ENCODE measurements at places on chromosomes 5 and 9. TPM values are rescaled to one million over a fixed set of nuclear protein-coding genes. Genes with fewer than 3 reads are reported as not detected.

DNA sequence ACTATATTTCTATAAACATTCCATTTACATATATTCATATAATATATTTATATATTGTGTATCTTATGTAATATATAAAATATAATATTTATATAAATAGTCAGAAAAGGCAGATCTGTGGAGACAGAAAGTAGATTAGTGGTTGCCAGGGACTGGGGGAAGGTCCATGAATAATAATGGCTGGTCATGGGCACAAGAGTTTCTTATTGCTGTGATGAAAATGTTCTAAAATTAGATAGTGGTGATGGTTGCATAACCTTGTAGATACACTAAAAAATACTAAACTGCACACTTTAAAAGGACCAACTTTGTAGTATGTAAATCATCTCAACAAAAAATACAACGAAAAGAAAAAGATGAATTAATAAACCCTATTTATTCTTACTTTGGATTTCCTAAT is 47.3 kb downstream of the NUP155 start:
- no peak overlapping the region for H3K27ac ChIP-seq
- no peak overlapping the region for H3K4me3 ChIP-seq
- peaks cover 6% of the 10 kb centered on the region for H3K36me3 ChIP-seq
- no peak for DNase-seq

DNA sequence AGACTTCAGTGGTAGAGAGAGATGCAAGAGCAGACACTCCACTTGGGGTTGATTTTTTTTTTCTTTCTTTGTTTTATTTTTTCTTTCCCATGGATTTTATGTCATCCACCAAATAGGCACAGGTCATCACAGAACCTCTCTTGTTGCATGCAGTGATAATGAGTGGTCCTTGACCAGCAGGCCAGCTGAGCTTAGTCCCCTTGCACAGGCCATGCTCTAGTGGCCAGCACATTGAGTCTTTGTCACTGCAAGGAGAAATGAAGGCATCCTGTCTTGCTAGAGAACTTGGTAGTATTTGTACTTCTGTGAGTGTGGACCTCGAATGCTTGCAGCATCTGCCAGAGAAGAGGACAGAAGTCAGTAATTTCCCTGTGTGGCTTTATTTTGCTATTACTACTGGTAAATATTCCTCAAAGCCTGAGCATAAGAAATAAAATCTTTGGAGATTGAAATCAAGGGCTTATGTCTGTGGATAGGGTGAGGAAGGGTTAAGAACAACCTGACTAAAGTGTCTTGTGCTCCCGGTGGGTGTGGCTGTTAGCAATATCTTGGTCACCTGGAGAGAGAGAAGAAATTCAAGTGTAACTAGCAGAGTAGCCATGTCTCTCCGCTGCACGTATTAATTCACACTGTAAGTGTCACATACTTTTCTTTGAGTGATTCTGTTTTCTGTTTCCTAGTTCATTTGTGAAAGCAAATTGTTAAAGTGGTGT is 45.3 kb upstream of the NCS1 start:
- no peak for DNase-seq
- no peaks in the 10 kb centered on the region for H3K4me1 ChIP-seq
- H3K36me3 ChIP-seq: no peaks in the 10 kb centered on the region
- no peak overlapping the region for H3K4me3 ChIP-seq

DNA sequence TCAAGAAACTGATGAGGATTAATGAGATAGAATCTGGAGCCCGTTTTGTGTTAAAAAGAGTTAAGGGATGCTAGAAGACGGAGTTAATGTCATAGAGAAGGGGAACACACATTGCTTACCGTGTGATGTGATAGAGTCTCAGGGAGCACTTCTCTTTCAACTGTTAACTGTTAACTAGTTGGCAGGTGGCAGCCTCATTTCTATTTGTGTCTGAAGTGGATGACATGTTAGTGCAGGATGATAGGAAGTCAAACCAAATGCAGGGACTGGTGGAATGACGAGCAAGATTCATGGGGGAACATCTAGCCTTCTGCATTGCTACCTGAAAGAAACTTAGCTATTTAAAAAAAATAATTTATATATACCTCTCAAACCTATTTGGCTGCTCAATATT is 222.7 kb downstream of the MAST4 start:
- H3K4me1 ChIP-seq: no peaks in the 10 kb centered on the region
- no peaks in the 10 kb centered on the region for H3K27me3 ChIP-seq
- DNase-seq: no peak
- H3K4me3 ChIP-seq: no peak overlapping the region

GRCh38 chr5:178627259-178627598 is 379 bp upstream of the CLK4 start:
- peaks cover 8% of the 10 kb centered on the region for H3K4me1 ChIP-seq
- no peaks in the 10 kb centered on the region for H3K27me3 ChIP-seq
- H3K36me3 ChIP-seq: no peaks in the 10 kb centered on the region
- peak overlapping the region; percentile 96 for H3K27ac ChIP-seq
- DNase-seq: no peak
- peak overlapping the region; percentile 92 for H3K4me3 ChIP-seq

- H3K4me3 ChIP-seq: no peak overlapping the region
- no peaks in the 10 kb centered on the region for H3K27me3 ChIP-seq
- H3K27ac ChIP-seq: no peak overlapping the region
- H3K4me1 ChIP-seq: no peaks in the 10 kb centered on the region
- no peaks in the 10 kb centered on the region for H3K36me3 ChIP-seq
Measured at GRCh38 chr9:104879555-104880309, 48.2 kb downstream of the ABCA1 start.

DNA sequence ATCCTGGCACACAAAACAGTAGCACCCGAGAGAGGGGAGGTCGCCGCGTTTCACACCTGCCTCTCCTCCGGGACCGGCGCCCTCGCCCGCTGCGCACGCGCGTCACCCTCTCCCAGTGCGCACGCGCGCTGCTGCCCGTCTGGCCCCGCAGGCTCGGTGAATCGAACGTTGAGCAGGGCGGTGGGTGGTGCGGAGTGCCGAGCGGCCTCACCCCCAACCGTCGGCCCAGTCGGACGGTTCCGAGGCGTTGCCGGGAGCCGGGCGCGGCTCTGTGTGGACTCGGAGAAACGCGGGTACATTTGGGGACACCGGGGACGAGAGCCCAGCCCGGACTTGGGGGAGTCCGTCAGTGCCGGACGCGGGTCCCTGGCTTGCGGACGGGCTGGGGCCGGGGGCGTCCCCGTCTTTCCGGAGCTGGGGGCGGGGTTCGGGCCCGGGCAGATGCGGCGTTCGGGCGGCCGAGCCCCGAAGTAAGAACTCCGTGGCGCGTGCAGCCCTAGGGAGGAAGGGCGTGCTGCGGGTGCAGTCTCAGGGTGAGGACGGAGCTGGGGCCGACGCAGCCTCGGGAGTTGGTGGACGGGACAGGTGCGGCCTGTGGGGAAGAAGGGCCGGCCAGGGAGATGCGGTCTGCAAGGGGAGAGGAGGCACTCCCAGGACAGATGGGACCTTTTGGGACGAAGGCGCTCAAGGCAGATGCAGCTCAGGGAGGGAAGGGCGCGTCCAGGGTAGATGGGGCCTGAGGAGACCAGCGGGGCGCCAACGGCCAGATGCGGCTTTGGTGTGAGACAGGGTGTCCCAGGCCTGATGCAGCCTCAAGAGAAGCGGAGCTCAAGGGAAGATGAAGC is at the start of gene POMT1:
Gene POMT1, plus strand, starts transcription at position 138 of the 845 bp plus-strand sequence. CDS start 1,301 bp downstream, outside the sequence.
- peak within 1 kb of the TSS; percentile 66 for H3K4me3 ChIP-seq
- H3K27ac ChIP-seq: peak within 1 kb of the TSS; percentile 76
- no peaks in the 10 kb centered on the region for H3K27me3 ChIP-seq
- peaks cover 5% of the 10 kb centered on the region for H3K36me3 ChIP-seq
- no peaks in the 10 kb centered on the region for H3K4me1 ChIP-seq

- H3K36me3 ChIP-seq: no peaks in the 10 kb centered on the region
- H3K27ac ChIP-seq: no peak overlapping the region
- no peaks in the 10 kb centered on the region for H3K4me1 ChIP-seq
- no peak overlapping the region for H3K4me3 ChIP-seq
- DNase-seq: no peak
Measured at GRCh38 chr5:50738864-50739263, 72.4 kb downstream of the PARP8 start.

GRCh38 chr5:124929000-124929399 is 182.6 kb upstream of the ZNF608 start:
- no peak overlapping the region for H3K4me3 ChIP-seq
- H3K27me3 ChIP-seq: no peaks in the 10 kb centered on the region
- no peak for DNase-seq
- no peaks in the 10 kb centered on the region for H3K4me1 ChIP-seq

GRCh38 chr9:77156646-77157371 is 20.5 kb upstream of the VPS13A start:
- no peaks in the 10 kb centered on the region for H3K4me1 ChIP-seq
- no peak overlapping the region for H3K4me3 ChIP-seq
- no peak overlapping the region for H3K27ac ChIP-seq
- DNase-seq: no peak

DNA sequence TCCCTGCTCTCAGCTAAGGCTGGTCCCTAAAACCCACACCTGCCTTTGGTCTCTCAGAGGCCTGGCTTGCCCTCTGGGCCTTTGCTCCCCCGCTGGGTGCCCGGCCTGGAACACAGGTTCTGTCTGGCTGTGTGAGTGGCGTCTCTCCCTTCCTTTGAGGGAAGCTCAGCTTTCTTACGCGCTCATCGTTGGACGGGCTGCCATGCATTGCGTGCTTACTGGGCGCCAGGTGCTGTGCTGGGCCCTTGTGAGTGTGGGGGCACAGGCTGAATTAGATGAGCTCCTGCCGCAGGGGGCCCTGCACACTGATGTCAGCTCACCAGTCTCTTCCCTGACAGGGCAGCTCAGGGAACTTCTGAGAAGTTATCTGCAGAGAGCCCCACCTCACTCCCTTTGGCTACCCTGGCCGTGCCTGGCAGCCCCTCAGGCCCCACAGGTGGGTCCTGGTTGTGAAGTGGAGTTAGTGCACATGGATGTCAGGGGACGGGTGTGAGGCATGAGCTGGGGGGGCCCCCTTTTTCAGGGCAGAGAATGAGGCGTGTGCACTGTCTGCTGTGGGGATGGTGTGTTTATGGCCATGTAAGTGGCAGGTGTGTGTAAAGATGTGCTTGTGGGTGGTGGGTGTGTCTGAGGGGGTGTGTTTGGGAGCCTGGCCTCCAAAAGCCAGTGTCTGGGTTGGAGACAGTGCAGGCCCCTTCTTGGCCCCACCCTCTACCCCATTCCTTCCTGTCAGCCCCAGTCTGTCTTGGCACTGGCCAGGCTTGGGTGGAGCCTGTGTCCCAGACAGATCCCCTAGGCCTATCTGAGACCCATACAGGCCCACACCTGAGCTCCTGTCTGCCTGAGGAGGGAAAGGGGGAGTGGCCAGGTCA is 7.5 kb upstream of the RMND5B start:
- H3K36me3 ChIP-seq: no peaks in the 10 kb centered on the region
- no peaks in the 10 kb centered on the region for H3K27me3 ChIP-seq
- peak overlapping the region; percentile 57 for H3K27ac ChIP-seq
- peak; percentile 66 for DNase-seq
- peaks cover 17% of the 10 kb centered on the region for H3K4me1 ChIP-seq

The ROPN1L gene
- not detected for total RNA-seq

The IL13 gene
- total RNA-seq: not detected

The KCNV2 gene
- 1.4 TPM for total RNA-seq

The ABL1 gene
- 73.4 TPM for total RNA-seq

The LIFR gene
- 68.5 TPM for total RNA-seq

The MIER3 gene
- 40.6 TPM for total RNA-seq

Data from prostate gland (tissue), 2 donors.